ENCODE measurements at places on chromosomes 5 and 9.

- DNase-seq = no peak
Measured at GRCh38 chr9:133951265-133951664, 40.9 kb downstream of the VAV2 start.

DNA sequence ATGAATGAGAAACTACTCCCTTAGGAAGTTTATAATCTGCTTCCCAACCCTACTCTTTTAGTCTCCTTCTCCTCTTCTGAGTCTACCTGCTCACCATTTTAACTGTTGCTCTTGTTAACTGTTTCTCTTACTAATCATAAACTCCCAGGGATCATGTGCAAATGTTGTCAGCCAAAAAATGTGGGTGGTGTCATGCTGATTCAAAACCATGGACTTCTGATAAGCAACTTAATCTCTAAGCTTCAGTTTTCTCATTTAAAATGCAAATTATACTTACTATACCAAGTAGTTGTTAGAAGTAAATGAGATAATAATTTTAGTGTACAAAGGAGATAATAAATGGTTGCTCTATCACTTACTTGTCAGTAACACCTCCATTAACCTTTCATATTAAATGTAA, 45.9 kb upstream of the TLX3 start:
- DNase-seq = no peak

DNA sequence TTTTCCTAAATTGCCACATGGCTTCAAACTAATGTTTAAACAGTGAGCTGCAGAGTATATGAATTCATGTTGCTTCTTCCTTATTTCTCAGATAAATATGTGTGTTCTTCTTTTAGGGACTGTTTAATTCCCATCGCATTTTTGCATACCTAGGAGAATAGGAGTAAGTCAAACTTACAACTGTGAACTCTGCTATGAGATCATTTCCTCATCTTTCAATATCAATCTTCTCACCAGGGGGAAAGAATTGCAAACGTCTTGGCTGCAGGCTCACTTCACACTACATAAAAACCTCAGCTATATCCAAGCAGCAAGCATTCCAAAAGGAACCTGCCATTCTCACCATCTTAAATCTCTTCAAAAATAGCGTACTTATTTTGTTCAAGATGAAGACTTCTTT, 271.0 kb downstream of the DNAH5 start:
- DNase-seq = no peak

DNA sequence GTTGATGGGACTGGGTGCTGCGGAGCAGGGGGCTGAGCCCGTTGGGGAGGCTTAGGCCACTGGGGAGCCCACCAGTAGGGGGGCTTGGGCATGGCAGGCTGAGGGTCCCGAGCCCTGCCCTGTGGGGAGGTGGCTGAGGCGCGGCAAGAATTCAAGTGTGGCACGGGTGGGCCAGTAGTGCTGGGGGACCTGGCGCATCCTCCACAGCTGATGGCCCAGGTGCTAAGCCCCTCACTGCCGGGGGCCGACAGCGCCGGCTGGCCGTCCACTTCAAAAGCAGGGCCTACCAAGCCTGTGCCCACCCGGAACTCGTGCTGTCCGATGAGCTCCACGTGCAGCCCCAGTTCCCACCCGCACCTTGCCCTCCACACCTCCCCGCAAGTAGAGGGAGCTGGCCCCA, 917.5 kb downstream of the TAF11L14 start:
- no peak for DNase-seq

GRCh38 chr9:90259311-90260246, 383.0 kb downstream of the DIRAS2 start:
- DNase-seq = no peak

DNA sequence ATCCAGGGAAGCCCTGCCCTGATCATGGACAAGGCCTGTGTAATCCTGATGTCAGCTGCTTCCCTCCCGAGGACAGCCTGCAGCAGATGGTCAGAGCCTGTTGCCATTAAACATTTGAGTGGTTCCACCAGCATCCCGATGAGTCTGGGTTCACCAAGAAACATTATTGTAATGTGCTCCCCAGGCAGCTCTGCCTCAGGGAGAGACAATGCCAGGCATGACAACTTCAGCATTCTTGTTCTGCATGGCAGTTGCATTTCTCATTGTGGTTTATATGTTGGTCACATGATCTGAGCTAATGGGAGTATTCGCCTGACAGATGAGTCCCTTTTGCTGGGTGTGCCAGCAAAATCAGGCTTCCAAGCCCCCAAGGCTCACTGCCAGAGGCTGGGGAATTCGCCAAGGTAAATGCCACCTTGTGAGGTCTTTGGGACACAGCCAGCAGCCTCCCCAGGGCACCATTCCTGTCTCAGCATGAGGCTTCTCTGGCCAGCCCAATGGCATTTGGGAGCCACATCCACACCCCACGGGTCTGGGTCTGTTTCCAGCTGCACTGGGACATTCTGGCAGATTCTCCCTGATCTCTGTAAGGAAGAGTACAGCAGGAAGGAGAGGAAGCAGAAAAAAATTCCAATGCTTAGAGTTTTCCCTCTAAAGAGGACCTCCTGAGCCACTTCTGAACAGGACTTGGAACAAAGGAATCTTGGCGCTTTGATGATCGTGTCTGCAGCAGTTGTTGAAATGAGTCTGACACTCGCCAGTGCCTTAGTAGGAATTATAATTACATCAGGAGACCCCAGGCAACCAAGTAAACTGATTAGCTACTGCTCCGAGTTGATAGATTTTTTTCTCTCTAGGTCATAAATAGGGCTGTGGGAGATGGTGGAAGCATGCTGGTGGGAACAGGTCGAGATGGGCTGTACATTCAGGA, 18.7 kb downstream of the KCNIP1 start:
- DNase-seq = no peak

GRCh38 chr9:88059469-88059868, 78.8 kb downstream of the SPATA31C2 start:
- no peak for DNase-seq

- DNase-seq = no peak
Measured at GRCh38 chr5:125865166-125865815, 557.9 kb upstream of the GRAMD2B start.

GRCh38 chr5:88488130-88488529, 219.5 kb upstream of the TMEM161B start:
- DNase-seq = no peak

DNA sequence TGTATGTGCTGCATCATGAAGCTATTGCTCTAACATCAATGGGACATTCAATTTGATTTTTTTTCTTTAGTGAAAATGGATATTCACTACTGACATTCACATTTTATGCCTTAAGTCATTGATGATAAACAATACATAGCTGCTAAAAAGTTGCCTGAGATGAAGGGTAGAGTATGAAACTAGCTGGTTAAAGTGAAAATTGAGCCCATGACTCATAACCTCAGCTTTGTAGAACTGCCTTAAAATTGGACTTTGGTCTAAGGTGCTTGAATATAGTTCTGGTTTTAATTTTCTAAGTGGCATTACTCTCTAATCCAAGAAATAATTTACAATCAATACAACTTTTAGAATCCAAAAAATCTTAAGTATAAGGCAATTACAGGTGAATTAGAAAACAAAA, 740.4 kb upstream of the RIOK2 start:
- DNase-seq = no peak

DNA sequence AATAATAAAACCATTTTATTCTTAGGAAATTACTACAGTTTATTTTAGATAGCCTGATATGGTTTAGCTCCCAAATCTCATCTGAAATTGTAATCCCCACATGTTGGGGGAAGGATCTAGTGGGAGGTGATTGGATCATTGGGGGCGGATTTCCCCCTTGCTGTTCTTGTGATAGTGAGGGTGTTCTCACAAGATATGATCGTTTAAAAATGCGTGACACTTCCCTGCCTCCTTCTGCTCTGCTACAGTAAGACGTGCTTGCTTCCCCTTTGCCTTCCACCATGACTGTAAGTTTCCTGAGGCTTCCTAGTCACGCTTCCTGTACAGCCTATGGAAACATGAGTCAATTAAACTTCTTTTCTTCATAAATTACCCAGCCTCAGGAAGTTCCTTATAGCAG, 122.4 kb upstream of the FGF10 start:
- DNase-seq = no peak

DNA sequence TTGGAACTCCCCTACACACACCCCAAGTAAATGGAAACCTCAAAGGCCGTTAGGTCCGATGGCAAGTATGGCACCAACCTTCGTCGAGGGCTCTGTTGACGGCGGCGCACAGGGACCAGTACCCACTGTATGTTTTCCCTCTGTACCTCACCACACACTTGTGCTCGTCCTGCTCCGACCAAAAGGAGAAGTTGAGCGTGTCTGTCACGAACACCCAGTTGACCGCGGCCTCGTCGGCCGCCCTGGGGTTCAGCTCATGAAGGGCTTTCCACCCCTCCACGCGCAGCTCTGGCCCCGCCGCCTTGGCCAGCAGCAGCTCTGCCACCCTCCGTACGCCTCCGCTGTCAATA, 24.0 kb downstream of the HNRNPK start:
- peak; percentile 9 for DNase-seq

- no peak for DNase-seq
Measured at GRCh38 chr5:154165886-154166285, 24.6 kb upstream of the GALNT10 start.

DNA sequence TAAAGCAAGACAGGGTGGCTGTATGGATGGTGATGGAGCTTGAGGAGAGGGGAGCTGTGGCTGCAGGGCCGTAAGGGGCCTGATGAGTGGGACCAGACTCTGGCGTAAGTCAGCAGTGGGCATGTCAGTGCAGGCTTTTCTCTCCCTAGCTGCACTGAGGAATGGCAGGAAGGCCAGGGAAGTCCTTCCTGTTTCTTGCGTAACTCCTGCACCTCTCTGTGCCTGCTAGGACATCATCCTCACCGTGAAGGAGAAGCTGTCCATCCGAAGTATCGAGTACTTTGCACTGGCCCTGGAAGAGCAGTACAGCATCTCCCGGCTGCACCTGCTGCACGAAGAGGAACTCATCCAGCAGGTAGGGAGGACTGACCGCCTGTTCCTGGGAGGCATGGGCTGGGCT, 24.1 kb upstream of the TRMT10B start:
- DNase-seq = no peak

DNA sequence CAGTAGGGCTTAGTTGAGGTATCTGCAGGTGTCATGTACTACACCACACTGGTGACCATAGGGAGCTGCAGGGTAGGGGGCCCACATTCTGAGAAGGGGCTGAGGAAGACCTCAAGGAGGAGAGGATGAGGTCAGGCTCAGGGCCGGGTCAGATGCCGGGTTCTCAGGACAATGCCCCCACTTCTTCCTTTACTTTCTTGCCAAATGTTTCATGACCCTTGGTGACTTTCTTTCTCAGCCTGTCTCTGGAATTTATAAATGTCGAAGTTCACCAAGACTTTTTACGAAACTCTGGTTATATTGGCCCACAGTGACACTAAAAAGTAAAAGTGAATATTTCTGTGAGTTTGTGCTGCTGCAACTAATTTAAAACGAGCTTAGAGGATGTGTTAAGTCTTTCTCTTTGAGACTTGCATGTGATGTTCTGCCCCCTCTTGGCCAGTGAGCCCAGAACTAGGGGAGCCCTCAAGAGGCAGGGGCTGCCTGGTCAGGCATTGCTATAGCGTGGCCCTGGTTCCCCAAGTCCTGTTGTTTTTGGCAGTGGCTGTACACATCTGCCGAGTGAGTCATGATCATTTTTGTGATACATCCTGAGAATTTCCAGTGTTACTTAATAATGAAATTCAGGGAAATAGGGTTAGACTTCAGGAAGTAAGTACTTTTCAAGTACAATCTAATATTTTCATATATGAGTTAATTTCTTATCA, 11.2 kb downstream of the ACO1 start:
- no peak for DNase-seq

DNA sequence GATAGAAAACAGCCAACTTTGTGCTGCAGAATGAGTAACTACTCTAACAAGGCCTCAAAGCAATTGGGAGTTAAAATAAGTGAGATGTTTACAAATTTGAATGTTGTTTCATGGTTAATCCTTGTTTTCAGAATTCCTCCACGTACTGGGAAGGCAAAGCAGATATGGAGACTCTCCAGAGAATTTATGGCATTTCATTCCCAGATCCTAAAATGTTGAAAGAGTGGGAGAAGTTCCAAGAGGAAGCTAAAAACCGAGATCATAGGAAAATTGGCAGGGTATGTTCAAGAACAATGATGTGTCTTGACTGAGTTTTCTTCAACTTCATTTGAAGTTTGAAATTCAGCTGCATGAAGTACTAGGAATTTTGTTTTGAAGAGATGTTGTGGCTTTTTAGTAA, 16.4 kb downstream of the TARS1 start:
- no peak for DNase-seq

- no peak for DNase-seq
Measured at GRCh38 chr5:5141339-5141599, 1.1 kb downstream of the ADAMTS16 start.

GRCh38 chr9:135857371-135857786, 50.0 kb downstream of the CAMSAP1 start:
- DNase-seq = no peak

GRCh38 chr5:1516615-1517601, 6.9 kb downstream of the LPCAT1 start:
- no peak for DNase-seq

DNA sequence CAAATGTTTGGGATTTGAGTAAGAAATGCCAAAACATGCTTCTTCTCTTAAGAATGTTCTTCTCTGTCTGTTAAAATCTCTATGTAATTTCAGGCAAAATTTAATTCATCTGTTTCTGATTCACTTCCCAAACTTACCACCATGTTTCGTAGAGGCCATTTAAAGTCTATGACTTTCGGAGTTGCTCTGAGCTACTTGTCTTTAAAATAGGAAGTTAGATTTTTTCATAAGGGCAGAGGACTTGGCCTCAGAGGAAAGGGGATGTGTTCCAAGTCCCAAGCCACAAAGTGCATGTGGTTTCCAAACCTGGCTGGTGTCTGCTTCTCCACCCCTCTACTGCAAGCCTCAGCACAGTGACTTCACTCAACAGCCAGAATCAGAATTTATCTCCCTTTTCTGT, 111.3 kb upstream of the ADRA1B start:
- DNase-seq = no peak

DNA sequence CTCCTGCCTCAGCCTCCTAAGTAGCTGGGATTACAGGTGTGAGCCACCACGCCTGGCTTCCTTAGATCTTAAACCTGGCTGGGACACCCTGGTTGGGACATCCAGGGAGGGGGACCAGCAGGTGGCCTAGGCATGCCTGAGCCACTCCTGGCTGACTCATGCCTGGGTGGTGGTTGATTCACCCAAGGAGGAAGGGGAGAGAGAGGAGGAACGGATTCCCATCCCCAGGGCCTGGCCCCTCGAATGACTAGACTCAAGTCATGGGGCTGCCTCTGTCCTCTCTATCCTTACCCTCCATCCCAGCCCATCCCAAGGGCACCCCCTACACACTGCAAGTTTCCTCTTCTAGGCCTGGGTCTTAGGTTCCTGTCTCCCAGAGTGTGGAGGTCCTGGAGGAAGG, 12.7 kb downstream of the EEIG1 start:
- DNase-seq = no peak

- DNase-seq = no peak
Measured at GRCh38 chr5:76691467-76692273, 24.3 kb upstream of the F2R start.

DNA sequence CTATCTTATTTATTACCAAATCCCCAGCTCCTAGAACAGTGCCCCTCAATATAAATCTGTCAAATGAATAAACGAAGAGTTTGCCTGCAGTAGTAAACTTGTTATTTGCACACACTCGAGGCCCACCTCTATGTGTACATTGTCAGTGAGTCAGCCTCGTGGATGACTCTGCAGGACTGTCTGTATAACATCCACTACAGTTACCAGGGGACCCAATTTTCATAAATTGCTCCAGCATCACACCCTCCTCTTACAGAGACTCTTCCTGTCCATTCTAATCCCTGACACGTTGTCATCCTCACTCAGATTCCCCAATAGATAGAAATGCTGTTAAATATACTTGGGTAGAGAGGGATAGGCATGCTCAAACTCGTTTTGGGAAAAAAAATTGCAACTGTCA, 478.5 kb downstream of the RAB3C start:
- no peak for DNase-seq
